Stimulated activated naive CD8-positive, alpha-beta T cell treated with anti-CD3 and anti-CD28 coated beads, Interleukin-15, Interleukin-2, amounts not matched to agents 100 U/mL and 50 U/mL, for 24 hours (primary cell): ENCODE measurements at places on chromosomes 7 and 10.

GRCh38 chr10:48322017-48322416 is 15.5 kb downstream of the MAPK8 start:
- no peak for DNase-seq

DNA sequence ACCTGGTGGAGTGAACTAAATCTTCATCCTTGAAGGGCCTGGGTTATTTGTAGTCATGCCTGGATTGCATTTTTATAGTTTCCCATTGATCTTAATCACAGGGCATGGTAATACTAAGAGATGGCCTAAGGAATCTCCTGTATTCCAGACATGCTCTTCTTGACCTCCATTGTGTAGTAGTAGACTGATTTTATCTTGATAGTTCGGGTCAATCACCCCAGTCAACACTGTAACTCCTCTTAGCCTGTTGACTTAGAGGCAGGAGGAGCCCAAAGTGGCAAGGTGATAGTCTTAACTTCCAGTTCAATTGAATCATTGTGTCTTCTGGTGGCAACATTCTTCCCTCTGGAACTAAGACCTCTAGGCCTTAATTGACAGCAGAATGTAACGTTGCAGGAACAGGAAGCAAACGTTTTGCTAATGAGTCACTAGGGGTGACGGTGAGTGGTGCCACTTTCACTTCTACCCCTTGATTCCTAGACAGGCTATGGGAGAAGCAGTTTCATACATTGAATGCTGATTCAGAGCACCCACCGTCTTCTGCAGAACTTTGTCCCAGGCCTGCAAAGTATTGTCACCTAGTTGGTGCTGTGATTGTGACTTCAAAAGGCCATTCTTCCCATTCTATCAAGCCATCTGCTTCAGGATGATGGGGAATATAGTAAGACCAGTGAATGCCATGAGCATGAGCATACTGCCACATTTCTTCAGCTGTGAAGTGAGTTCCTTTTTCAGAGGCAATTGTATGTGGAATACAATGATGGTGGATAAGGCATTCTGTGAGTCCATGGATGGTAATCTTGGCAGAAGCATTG is 24.0 kb upstream of the PAPSS2 start:
- peak; percentile 19 for DNase-seq

DNA sequence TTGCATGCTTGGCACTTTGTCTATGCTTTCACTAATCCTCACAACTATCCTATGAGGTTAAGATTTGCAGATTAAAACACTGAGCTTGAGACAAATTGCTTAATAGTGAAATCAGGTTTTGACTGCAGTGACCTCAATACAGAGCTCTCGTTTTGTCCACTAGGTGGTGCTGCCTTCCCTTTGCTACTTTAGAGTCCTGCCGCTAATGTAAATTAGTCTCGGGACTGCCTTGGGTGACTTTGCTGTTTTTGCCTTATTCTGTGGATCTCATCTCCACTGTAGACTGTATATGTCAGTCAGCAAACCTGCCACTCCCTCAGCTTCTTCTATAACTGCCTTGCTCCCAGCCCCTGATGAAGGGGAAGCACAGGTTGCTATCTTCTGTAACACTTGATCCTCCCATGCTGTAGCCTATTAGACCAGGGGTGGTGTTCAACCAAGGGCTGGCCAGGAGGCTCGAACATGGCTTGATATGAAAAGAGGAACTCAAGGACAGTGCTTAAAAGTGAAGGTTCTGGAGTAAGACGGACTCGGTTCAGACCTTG is 26.0 kb downstream of the ASB4 start:
- peak; percentile 65 for DNase-seq

GRCh38 chr10:63346015-63346441 is 119.7 kb downstream of the JMJD1C start:
- DNase-seq = no peak

GRCh38 chr7:143407287-143408251 is 1.1 kb downstream of the EPHA1 start:
- peak; percentile 35 for DNase-seq

GRCh38 chr7:55533050-55533728 is 39.1 kb downstream of the VOPP1 start:
- peak; percentile 75 for DNase-seq

GRCh38 chr7:42700406-42701327 is 211.2 kb downstream of the C7orf25 start:
- no peak for DNase-seq

- DNase-seq = no peak
Measured at GRCh38 chr7:26265499-26266075, 26.1 kb upstream of the SNX10 start.

GRCh38 chr10:127195041-127195506 is 1.3 kb downstream of the INSYN2A start:
- no peak for DNase-seq

- no peak for DNase-seq
Measured at GRCh38 chr10:3525832-3526449, 259.1 kb downstream of the KLF6 start.

GRCh38 chr10:131002031-131002861 is 309.3 kb downstream of the TCERG1L start:
- no peak for DNase-seq

DNA sequence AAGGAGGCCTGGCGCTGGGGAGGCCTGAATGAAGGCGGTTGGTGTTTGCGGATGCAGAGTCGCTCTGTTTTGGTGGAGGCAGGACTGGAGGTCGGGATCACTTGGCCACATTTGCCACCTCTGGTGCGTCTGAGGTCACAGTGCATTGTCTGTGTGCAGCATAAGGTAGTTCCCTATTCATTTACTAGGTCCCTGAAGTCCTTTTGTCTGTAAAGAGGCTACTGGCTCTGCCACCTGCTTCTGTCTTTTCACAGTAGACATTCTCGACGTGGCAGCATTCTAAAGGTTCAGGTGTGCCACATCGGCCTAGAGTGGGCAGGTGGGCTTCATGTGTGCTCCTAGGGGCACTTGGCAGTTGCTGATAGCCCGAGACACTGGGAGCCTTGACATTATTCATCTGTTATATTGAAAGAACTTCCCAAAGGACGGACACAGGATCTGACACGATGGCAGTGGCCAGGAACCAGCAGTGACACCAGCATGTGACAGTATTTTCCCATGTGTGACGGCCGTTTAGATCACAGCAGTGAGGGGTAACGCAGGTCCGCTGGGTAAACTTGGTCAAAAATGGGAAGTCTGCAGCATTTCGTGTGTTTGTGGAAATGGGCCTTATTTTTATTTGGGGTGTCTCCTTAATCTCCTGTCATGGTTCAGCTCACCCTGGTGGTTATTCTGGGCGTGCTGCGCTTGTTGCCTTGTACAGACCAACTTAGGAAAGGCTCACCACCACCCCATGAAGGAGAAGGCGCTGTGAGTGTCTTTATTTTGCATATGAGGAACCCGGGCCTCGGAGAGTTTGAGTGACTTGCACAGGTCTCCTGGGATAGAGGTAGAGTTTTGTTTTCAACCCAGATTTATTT is 5.9 kb downstream of the MGMT start:
- DNase-seq = no peak

DNA sequence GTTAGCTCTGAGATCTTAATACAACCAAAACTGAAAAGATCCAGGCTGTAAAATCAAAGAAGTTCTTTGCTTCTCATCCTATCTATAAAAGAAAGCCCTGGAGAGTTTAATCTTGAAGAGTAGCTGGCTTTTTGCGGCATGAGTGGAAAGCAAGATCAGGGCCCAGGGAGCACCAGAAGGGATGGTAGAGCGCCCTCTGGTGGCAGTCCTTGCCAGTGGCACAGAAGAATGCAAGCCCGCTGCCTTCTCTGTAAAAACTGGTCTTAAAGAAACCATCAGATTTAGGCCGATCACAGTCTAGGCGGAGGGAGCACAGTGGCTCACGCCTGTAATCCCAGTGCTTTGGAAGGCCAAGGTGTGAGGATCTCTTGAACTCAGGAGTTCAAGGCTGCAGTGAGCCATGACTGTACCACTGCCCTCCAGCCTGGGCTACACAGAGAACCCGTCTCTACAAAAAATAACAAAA is 35.6 kb downstream of the CPN1 start:
- peak; percentile 90 for DNase-seq

DNA sequence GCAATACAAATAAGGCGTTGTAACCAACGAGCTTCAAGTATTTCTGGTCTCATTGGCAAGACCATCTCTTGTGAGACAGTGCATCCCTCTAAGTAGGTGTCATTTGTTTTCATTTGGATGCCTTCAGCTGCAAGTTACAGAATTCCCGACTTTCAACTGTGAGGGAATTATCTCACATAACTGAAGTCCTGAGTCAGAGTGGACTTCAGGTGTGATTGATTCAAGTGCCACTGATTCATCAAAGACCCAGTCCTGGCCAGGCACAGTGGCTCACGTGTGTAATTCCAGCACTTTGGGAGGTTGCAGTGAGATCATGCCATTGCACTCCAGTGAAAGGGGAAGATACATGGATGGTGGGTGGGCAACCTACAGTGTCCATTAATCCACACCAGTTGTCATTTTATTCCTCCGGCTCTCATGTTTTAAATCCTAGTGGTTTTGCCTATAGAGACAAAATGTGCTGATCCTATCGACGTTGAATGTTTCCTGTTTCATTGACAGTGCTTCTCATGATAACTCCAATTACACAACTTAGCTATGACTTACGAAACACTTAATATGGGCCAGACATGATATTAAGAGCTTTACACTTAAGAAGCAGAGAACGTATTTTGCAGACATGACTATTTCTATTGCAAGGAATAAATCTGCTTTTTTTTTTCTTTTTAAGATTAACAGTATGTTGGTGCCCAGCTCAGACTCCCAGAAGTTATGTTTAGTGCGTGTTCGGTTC is 268.0 kb downstream of the FRMD4A start:
- no peak for DNase-seq

GRCh38 chr10:132021504-132022143 is 39.9 kb upstream of the BNIP3 start:
- no peak for DNase-seq

GRCh38 chr7:11486271-11486670 is 345.7 kb downstream of the THSD7A start:
- no peak for DNase-seq

- DNase-seq = no peak
Measured at GRCh38 chr10:43415544-43415943, 6.6 kb upstream of the HNRNPF start.
